ENCODE measurements at places on chromosomes 5 and 9. TPM values are rescaled to one million over a fixed set of nuclear protein-coding genes. Genes with fewer than 3 reads are reported as not detected.

GRCh38 chr5:127002390-127002789 lies 28.0 kb downstream of the MARCHF3 start:
- no peak for DNase-seq

DNA sequence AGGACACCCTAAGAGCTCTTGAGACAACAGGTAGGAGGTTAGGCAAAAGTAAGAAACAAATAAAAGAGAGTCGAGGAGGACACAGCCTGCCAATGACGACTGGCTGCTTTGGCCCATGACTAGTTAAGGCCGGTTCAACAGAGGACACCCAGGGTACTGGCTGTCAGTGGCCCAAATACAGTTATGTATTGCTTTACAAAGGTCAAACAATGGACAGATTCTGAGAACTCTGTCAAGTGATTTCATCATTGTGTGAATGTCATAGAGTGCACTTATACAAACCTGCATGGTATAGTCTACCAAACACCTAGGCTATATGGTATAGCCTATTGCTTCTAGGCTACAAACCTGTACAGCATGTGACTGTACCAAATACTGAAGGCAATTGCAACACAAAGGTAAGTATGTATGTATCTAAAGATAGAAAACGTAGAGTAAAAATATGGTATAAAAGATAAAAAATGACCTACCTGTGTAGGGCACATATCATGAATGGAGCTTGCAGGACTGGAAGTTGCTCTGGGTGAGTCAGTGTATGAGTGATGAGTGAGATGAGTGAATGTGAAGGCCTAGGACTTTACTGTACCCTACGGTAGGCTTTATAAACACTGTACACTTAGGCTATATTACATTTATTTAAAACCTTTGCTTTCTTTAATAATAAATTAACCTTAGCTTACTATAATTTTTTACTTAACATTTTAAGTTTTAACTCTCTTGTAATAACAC lies 6.5 kb upstream of the FAM81B start:
- DNase-seq, result no peak

- no peak for DNase-seq
These were observed 58.9 kb downstream of the AUH start for GRCh38 chr9:91302831-91303230.

GRCh38 chr5:28734396-28734795 lies 1696.0 kb upstream of the CDH9 start:
- no peak for DNase-seq

- no peak for DNase-seq
These were observed 471.9 kb upstream of the RGMB start for GRCh38 chr5:98301547-98301946.

- DNase-seq, result peak; percentile 94
These were observed 54.9 kb downstream of the COL15A1 start for GRCh38 chr9:98998441-98999151.

GRCh38 chr5:14577079-14577725 lies 4.4 kb upstream of the OTULINL start:
- no peak for DNase-seq

DNA sequence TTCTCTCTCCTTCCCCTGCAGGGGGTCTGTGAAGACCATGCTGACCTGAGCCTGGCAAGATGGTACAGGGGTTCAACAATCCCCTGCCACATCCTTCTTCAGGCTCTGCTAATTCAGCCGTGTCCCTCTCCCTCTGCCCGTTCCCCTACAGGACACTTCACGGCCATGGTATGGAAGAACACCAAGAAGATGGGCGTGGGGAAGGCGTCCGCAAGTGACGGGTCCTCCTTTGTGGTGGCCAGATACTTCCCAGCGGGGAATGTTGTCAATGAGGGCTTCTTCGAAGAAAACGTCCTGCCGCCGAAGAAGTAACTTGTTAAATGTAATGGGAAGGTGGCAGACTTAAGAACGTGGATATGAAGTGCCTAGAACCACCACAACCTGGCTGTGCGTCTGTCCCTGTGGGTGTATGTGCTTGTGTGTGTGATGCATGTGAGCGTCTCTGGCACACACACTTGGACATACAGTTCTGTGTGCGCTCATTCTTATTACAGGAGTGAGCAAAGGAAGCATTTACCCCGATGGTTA lies 6.9 kb upstream of the CCIN start:
- no peak for DNase-seq

GRCh38 chr5:4862500-4862899 lies 277.6 kb upstream of the ADAMTS16 start:
- no peak for DNase-seq

The GPR151 gene
- total RNA-seq, result not detected

The GRXCR2 gene
- not detected for total RNA-seq

The TRIM7 gene
- 3.5 TPM for total RNA-seq

The CCL27 gene
- total RNA-seq, result not detected

The PRR16 gene
- 4.3 TPM for total RNA-seq

The PHF24 gene
- total RNA-seq, result 1.0 TPM

The STK32A gene
- total RNA-seq, result 8.7 TPM

The LPCAT1 gene
- total RNA-seq, result 30.8 TPM

The RANBP17 gene
- total RNA-seq, result 24.3 TPM

The FOXD4 gene
- 0.32 TPM for total RNA-seq
